ENCODE measurements at places on chromosomes 6 and 20.

DNA sequence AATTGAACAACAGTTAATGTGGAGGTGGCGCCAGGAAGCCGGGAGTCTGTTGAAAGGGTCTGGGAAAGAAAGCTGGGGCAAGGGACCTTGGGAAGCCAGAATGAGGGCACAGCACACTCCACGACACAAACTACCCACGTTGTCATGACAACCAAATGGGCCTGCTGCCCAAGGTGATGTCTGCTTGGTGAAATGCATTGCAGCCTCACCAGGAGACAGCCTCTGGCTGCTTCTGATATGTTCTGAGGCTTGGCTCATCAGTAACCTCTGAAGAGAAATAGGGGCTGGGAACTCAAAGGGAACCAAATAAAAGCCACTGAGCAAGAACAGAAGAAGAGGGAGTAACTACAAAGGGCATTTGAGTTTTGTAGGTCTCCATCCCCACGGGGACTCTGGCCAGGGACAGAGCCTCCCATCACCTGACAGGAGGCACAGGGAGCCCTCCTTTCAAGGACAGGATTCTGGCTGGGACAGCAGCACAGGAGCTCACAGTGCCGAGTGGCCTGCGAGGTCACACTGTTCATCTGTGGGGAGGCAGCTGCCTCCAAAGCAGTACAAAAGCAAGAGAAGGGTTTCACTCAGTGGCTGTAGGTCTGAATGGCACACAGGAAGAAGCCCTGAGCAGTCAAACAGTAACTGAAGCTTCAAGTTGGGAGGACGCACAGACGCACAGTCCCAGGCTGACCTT lies 44.6 kb upstream of the KCNK16 start:
- no peak for DNase-seq

DNA sequence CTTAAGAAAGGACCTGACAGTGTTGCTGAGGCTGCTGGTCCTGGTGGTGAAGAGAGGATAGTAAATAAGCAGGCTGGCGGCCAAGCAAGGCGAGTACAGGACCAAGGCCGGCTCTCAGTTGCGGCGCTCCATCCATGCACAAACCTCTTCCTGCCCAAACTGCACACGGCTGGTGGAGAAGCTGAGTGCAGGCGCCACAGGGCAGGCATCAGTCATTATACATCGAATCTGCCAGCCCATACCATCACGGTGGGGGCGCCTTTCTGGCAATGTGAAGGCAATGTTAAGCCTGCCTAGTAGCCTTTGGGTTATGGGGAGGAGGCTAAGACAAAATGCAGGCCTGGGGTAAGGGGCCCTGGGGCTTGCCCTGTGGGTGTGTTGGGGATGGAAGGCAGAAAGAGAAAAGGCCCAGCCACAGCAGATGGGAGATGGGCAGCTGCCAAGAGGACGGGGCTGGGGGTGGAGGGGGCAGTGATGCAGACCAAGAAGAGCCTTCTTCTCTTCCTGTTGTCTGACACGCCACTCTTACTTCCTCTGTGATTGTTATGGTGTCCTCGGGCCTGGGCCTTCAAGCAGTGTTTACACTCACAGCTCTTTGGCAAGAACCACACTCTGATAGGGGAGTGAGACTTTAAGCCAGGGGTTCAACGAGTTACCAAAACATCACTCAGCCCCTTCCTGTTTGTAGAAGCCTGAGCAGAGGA lies 20.3 kb upstream of the KCNK16 start:
- DNase-seq, result no peak

- no peak for DNase-seq
Observed at GRCh38 chr20:24993337-24994185, 1.0 kb upstream of the APMAP start.

DNA sequence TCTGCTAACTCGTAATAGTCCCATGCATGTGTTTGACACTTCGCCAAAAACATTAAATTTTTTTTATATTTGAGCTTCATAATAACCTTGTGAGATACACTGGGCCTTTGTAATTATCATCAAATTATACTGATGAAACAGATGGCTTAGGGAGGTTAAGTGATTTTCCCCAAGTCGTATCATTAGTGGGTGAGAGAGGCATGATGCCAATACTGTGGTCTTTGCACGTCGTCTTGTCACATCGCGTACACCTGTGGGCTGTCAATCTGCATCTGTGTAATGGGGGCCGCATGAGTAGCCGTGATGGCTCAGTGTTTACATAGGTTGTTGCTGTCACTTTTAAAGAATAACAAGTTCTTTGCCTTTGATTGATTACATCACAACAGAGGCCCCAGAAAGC lies 1.7 kb downstream of the PRL start:
- no peak for DNase-seq

- DNase-seq, result no peak
Observed at GRCh38 chr6:29510746-29511300, 23.1 kb upstream of the MAS1L start.

DNA sequence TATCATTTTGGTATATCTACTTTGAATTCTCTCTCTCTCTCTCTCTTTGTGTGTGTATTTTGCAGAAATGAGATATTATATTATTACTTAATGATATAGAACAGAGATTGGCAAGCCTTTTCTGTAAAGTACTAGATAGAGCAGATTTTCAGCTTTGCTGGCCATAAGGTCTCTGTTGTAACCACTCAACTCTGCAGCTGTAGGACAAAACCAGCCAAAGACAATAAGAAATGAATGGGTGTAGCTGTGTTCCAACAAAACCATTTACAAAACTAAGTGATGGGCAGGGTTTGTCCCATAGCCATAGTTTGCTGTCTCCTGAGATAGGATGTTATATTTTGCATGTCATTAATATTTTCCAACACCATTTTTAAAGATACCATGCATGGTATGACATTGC lies 91.2 kb upstream of the TSHZ2 start:
- DNase-seq, result no peak

- DNase-seq, result no peak
Observed at GRCh38 chr6:154882107-154882506, 113.0 kb upstream of the TIAM2 start.

DNA sequence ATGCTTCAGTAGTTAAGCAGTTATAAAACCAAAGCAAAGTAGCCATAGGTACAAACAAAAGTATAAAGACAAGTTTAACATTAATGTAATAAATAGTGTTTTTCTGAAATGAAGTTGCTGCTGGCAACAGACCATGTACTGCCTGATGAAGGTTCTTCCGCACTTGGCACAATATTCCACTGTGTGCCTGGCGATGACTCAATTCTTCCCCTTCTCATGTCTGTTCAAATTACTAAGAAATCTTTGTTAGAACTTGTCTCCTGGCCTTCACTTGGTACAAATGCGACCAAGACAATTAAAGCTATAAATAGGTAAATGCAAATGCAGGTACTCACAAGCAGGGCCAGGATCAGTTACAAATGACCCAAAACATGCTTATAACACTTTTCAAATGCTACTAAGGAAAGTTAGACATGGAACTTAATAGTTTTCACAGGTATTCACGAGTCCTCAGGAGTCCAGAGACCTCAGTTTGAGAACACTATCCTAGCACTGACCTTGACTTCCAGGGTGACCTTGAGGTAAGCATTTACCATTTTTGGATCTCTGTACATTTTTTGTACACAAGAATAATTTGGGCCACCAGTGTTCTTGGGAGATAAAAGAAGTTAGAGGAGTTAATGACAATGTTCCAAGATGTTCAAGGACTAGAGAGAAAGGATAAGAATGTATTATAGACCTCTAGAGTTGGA lies 8.1 kb upstream of the DDR1 start:
- no peak for DNase-seq
